Stimulated activated CD4-positive, alpha-beta T cell treated with anti-CD3 and anti-CD28 coated beads, Interleukin-1b, Interleukin-23, amount 100 ng/mL, for 1 hour (primary cell): ENCODE measurements at places on chromosomes 16 and 17.

DNA sequence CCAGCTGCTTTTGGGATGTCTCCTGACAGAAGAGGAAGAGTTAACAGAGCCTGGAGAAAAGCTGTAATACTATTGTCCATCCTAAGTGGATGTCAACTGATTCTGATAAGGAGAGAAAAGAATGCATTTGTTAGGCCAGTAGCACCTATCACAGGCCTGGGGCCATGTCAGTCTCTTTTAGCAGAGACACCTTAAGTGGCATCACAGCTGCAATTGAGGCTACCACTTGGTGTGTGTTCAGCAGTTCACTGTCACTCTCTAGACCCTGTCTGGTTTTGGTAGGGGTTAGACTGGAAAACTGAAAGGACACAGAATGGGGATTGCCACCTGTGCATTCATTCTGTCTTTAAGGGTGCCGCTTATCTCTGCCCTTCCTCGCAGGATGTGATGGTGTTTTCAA lies 42.0 kb downstream of the PSMD12 start:
- no peak for DNase-seq

GRCh38 chr16:10970065-10970464 lies 25.7 kb downstream of the CLEC16A start:
- no peak for DNase-seq

- DNase-seq, result no peak
Measured at GRCh38 chr17:49187301-49187700, 23.1 kb downstream of the GNGT2 start.

- no peak for DNase-seq
Measured at GRCh38 chr17:55089256-55089655, 120.7 kb downstream of the STXBP4 start.

DNA sequence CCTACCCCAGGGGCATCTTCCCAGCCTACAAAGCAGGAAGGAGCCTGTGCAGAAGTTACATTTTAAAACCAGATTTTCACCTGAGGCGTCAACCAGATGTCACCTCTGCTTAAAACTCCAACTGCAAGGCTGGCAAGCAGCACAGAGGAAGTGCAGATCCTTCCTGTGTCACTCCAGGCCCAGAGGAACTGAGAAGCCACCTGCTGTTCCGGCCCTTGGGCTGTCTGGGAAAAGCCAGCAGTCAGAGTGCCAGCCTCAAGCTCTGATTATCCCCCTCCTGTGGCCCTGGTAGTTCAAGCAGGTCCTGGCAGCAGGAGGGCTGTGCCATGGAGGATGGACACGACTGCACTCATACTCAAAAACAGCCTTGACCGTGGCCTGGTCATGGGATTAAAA lies 10.2 kb downstream of the POLR2C start:
- no peak for DNase-seq

- DNase-seq, result no peak
Measured at GRCh38 chr16:68393333-68393732, 55.0 kb downstream of the SMPD3 start.

- no peak for DNase-seq
Measured at GRCh38 chr17:81256616-81257015, 17.5 kb downstream of the NDUFAF8 start.

GRCh38 chr17:47218896-47219430 lies 9.8 kb downstream of the MYL4 start:
- DNase-seq, result no peak
